ENCODE measurements at places on chromosomes 13 and 19. TPM values are rescaled to one million over a fixed set of nuclear protein-coding genes. Genes with fewer than 3 reads are reported as not detected.
A peak's percentile ranks its signal among the peaks of the same experiment; 100 is the strongest.

- H3K27ac ChIP-seq = no peak overlapping the region
- no peaks in the 10 kb centered on the region for H3K36me3 ChIP-seq
- H3K27me3 ChIP-seq = no peaks in the 10 kb centered on the region
- DNase-seq = no peak
- no peaks in the 10 kb centered on the region for H3K4me1 ChIP-seq
Observed at GRCh38 chr13:108686027-108686426, 56.6 kb downstream of the MYO16 start.

- no peak for DNase-seq
- H3K27ac ChIP-seq = no peak overlapping the region
- no peaks in the 10 kb centered on the region for H3K4me1 ChIP-seq
Observed at GRCh38 chr13:91655731-91656130, 257.3 kb downstream of the GPC5 start.

Gene PSG3
- 0.27 TPM for polyA plus RNA-seq

Gene SLC35E1
- polyA plus RNA-seq = 36.1 TPM

DNA sequence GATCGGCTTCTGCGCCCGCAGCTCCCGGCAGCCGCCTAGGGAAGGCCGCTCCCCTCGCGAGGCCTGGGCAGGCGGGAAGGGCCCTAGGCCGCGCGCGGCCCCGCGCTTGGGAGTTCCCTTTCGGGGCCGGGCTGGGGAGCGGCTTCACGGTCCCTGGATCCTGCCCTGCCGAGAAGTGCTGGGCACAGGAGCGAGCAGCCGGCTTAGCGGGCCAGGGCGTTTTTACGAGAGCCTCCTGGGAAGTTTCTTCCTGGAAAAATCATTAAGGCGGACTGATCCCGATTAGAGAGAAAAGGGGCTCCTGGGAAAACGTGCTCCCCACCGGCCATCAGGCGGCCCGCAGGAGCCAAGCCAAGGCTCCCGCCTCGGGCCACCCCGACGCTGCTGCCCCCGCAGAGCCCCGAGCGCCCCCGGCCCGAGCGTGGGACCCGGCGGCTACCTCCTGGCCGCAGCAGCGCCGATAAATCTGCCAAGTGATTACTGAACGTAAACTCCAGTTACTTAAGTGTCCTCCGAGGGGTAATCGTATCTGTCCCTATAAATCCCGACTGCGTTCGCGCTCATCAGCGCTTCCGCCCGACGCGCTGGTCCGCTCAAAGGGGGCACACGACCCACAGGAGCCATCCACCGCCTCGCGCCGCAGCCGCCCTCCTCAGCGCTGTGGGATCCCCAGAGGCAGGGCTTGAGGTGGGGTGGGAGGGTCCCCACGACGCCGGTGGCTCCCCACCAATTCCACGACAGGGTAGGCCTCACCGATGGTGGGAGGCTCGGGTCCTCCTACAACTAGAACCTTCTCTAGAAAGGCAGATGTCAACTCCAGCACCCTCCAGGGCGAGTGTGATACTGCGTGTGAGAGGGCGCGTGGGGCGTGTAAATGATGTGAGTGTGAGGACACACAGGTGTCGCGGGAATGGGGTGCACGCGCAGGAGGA is 2.8 kb downstream of the ZIC5 start:
- H3K27me3 ChIP-seq = peaks cover 64% of the 10 kb centered on the region
- no peak overlapping the region for H3K27ac ChIP-seq
- H3K4me1 ChIP-seq = no peaks in the 10 kb centered on the region
- no peaks in the 10 kb centered on the region for H3K36me3 ChIP-seq
- DNase-seq = no peak

Gene ETV2
- 0.12 TPM for polyA plus RNA-seq

DNA sequence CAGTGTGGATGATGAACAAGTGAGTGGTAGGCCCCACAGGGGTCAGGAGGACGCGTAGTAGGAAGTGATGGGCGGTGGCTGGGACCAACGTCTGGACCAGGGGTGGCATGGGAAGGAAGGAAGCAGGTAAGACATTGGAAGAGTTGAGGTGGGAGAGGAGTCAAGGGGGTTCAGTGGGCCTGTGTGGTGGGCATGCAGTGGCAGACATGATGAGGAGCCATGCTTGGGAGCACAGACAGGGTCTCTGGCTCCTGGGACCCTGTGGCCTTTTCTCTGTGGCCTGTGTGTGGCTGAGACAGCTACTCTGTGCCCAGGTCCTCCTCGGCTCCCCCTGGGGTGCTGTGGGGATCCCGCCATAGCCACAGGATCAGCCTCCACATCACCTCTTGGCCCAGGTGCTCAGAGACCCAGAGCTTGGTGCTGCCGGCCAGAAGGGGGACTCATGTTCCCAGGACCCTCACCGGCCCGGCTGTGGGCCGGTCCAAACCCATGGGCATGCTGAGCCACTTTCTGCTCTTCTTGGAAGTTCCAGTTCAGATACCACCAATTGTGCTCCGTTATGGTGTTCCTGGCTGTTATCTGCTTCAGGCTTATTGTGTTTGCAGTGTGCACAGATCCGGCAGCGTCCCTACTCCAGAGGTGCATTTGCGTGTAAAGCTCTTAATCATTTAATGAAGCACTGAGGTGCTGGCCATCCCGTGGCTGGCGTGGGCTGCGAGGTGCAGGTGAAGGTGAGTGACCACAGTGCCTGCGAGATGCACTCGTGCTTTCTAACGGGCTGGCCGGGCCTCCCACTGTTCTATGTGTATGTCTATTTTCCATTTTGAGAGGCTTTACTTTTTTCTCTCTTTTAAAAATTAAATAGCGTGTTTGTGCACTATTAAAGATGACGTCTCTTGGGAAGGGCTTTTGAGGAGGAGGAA is 147.9 kb downstream of the TEX29 start:
- H3K36me3 ChIP-seq = no peaks in the 10 kb centered on the region
- H3K4me3 ChIP-seq = no peak overlapping the region
- H3K27ac ChIP-seq = no peak overlapping the region
- DNase-seq = no peak

Gene TNFSF13B
- 1.8 TPM for polyA plus RNA-seq

- H3K27me3 ChIP-seq = no peaks in the 10 kb centered on the region
- no peaks in the 10 kb centered on the region for H3K36me3 ChIP-seq
- no peak overlapping the region for H3K4me3 ChIP-seq
Observed at GRCh38 chr19:664913-665443, 2.0 kb upstream of the RNF126 start.

DNA sequence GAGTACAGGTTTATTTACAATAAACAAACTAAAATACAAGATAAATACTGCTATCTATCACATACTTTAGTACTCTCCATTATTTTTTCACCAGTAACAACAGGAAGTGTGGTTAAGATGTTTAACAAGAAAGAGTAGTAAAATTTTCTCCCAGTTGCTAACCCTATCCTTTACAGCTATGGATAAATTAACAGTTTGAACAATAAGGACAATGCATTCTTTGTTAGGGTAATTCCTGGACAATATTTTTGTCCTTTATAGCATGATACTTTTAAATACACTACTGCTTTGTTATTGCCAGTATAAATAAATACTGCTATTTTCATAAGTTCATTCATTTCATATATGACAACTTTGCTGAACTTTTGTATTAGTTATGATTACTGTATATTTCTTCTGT is 630.2 kb upstream of the ATXN8OS start:
- H3K4me1 ChIP-seq = no peaks in the 10 kb centered on the region
- no peaks in the 10 kb centered on the region for H3K27me3 ChIP-seq
- no peak overlapping the region for H3K4me3 ChIP-seq
- H3K27ac ChIP-seq = no peak overlapping the region

DNA sequence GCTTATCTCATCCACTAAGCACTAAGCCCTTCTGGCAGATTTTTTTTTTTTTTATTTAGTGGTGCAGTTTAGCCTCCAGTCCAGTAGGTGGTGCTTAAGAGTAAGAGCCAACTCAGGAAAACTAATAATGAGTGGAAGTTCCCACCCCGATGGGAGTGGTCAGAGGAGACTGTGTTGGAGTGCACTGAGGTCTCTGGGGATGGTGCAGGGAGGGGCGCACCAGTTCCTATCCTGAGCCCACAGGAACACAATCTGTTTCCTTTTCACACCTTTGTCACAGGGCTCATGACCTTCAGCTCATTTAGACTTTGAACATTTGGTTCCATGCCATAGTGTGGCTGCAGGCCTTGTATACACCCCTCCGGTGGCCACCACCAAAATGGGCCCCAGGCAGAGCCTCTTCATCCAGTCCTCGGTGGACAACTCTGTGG is 367.4 kb downstream of the SPRY2 start:
- no peaks in the 10 kb centered on the region for H3K27me3 ChIP-seq
- no peak for DNase-seq
- H3K4me3 ChIP-seq = no peak overlapping the region
- H3K4me1 ChIP-seq = no peaks in the 10 kb centered on the region
- H3K36me3 ChIP-seq = no peaks in the 10 kb centered on the region

Gene KDM4B
- polyA plus RNA-seq = 4.5 TPM

DNA sequence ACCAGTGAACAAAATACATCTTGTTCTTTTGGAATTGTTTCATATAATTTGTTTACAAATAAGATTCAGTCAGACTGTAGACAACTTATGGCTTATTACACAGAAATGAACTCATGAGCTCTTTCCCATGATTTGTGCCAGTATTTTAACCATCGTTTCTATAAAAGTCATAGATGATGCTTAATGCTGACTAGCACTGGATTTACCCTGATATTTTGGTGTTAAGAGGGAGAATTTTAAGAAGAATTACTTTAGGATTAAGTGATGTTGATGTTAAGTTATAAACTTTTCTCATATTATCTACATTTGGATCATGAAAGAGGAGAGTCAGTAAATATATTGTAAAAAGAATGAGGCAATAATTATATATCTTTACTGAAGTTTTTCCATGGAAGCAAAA is 162.7 kb downstream of the POSTN start:
- H3K4me3 ChIP-seq = no peak overlapping the region
- DNase-seq = no peak
- no peak overlapping the region for H3K27ac ChIP-seq
- no peaks in the 10 kb centered on the region for H3K27me3 ChIP-seq
- no peaks in the 10 kb centered on the region for H3K36me3 ChIP-seq

Gene SELENOV
- polyA plus RNA-seq = not detected

- H3K27me3 ChIP-seq = peaks cover 52% of the 10 kb centered on the region
- no peaks in the 10 kb centered on the region for H3K4me1 ChIP-seq
- no peak overlapping the region for H3K27ac ChIP-seq
- no peaks in the 10 kb centered on the region for H3K36me3 ChIP-seq
- DNase-seq = no peak
- no peak overlapping the region for H3K4me3 ChIP-seq
Observed at GRCh38 chr13:99963816-99964339, 7.7 kb downstream of the ZIC5 start.

Gene RFPL4AL1
- polyA plus RNA-seq = not detected

Gene ANGPTL8
- polyA plus RNA-seq = not detected

DNA sequence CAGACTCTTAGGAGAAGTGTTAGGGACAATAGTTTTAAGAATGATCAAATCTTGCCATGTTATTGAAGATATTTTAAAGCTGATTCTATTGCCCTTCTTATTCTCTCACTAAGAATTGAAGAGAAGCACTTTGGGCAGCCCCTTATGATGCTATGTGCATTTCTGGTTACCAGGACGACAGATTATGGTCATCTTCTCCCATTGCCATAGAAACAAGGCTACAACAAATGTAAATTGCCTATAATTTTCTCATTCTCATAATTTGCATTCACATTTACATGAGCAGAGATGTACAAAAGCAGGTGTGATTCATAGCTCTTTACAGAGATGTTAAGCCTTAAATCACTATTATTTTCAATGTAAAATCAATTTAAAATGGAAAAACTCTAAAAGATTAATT is 137.3 kb upstream of the PCDH9 start:
- no peaks in the 10 kb centered on the region for H3K4me1 ChIP-seq
- no peaks in the 10 kb centered on the region for H3K36me3 ChIP-seq

DNA sequence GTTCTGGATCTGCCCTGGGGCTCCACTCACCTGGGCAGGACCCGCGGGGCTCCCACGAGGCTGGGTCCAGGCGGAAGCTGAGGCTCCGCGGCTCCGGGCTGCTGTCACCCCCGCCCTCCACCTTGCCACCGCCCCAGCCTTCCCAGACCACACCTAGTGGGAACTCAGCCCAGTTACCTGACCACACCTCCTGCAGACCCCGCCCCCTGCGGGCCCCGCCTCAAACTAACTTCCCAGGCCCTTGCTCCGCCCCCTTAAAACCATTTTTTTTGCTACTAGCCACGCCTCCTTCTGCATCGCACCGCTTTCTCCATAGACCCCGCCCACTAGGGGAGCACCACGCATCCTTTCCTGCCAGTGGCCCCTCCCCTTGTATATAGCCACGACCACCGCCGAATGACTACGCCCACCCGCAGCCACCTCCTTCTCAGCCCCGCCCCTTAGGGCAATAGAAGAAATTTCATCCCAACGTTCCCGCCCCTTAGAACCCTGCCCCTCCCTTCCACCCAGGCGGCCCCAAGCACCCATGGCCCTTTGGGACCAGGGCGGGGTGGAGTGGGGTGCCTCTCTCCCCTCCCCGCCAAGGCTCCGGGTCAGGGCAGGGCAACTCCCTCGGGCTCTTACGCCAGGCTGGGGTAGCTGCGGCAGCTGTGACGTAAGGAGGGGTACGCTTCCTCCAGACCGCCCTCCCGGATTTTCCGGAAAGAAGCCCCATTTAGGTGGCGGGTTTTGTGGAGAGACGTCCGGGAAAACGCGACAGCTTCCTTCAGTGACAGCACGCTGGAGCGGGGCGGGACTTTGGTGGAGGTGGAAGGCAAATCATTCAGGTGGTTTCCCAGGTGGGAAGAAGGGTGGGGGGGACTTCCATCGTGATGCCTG is at the start of gene SH2D3A:
Gene SH2D3A (minus strand): TSS at position 79 of the 879 bp plus-strand sequence. CDS start 3,687 bp downstream, outside the sequence.
- no peak within 1 kb of the TSS for H3K4me3 ChIP-seq
- no peaks in the 10 kb centered on the region for H3K4me1 ChIP-seq
- DNase-seq = peak; percentile 11

- peak; percentile 47 for DNase-seq
Observed at GRCh38 chr19:56125806-56126590, 4.9 kb upstream of the ZNF787 start.

Gene SYDE1
- 27.9 TPM for polyA plus RNA-seq

- no peak overlapping the region for H3K27ac ChIP-seq
- H3K27me3 ChIP-seq = no peaks in the 10 kb centered on the region
- no peaks in the 10 kb centered on the region for H3K36me3 ChIP-seq
- no peak overlapping the region for H3K4me3 ChIP-seq
Observed at GRCh38 chr13:74191410-74191809, 57.2 kb upstream of the KLF12 start.

Gene SHISA7
- polyA plus RNA-seq = not detected

GRCh38 chr13:80141123-80141849 is 199.6 kb downstream of the SPRY2 start:
- no peaks in the 10 kb centered on the region for H3K27me3 ChIP-seq
- H3K27ac ChIP-seq = peak overlapping the region; percentile 1
- DNase-seq = peak; percentile 95
- peaks cover 4% of the 10 kb centered on the region for H3K4me1 ChIP-seq
- H3K36me3 ChIP-seq = no peaks in the 10 kb centered on the region

GRCh38 chr13:29964181-29964845 is 113.9 kb upstream of the UBL3 start:
- H3K4me1 ChIP-seq = no peaks in the 10 kb centered on the region
- no peaks in the 10 kb centered on the region for H3K36me3 ChIP-seq
- no peak overlapping the region for H3K27ac ChIP-seq
- no peak for DNase-seq

- peaks cover 20% of the 10 kb centered on the region for H3K4me1 ChIP-seq
- H3K27me3 ChIP-seq = no peaks in the 10 kb centered on the region
- peaks cover 17% of the 10 kb centered on the region for H3K36me3 ChIP-seq
- peak; percentile 80 for DNase-seq
Observed at GRCh38 chr19:55640577-55641425, at the start of gene ZNF580. Gene ZNF580, plus strand, starts transcription at chr19:55641002. Its CDS starts 1,507 bp downstream, at chr19:55642509.
